ENCODE measurements at places on chromosomes 3 and 15.

- DNase-seq: no peak
These were observed 158.6 kb upstream of the NR2E3 start for GRCh38 chr15:71651750-71652186.

DNA sequence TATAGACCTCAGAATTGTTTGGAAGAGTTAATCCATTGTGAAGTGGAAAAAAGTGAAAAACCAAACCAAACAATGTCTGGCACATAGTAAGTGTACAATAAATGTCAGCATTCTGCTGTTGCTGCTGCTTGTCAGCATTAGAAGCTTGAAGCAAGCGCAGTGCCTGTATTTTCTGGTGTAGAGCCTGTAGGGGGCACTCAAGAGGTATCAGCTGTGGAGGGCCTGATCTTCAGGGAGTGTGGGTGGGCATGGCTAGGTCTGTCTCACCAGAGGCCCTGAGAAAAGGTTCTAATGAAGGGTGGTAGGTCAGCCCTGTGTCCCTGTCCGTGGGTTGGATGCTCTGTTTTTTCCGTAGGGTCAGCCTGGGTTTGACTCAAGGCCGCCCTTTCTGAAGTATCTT lies 3.6 kb downstream of the ADAMTSL3 start:
- no peak for DNase-seq

DNA sequence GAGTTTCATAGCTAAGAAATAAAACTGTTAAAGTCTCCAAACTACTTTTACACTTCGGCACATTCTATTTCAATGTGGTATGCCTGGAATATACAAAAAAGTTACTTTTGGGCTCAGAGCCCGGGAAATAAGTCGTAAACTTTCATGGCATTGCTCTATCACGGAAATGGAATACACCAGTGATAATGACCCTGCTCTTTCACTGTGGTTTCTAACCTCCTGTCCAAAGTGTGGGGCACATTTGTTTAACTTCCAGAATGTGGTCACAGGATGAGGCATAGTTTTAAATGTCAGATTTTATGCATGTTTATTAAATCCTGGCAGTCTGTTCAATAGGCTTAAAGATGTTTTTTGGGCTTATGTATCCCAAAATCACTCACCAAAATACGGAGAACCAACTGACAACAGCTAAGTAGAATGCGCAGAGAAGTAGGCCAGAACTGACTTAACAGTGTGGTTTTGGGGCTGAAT lies 5.1 kb downstream of the CXCR6 start:
- DNase-seq: no peak

DNA sequence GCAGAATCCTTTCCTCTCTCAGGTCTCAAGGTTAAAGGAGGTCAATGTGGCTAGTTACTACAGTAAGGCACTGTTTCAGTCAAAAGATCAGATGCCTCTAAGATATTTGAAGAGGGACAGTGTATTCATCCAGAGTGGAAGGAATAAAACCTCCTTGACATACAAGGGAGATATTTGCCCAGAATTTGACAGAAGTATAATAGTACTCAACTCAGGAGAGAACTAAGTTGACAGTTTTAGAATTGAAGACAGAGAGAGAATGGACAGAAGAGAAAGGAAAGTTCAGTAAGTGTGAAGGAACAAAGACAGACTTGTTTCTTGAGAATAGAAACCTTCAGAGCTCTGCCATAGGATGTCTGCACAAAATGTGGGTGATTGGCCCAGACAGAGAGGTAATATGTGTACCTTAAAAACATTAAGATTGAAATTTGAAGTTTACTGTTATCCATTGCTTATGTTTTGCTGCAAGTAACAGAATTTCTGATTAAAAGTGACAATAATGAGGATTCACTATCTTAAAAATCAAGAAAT lies 507.1 kb downstream of the IGSF11 start:
- DNase-seq: no peak

DNA sequence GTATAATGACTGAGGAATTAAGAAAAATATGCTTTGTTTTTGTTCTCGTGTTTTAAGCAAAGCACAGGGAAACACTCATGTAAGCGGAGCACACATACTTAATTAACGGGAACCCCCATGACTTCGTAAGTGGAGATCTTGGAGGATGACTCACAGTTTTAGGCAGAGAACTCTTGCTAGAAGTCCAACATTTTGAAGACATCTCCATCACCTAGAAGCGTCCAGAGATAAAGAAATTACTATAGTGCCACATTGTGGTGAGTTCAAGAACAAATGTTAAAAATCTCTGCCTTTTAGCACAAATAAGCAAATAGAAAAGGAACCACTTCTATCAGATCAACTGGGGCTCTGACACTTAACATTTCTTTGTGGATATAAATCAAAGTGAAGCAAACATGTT lies 194.1 kb upstream of the ARHGEF26 start:
- no peak for DNase-seq

DNA sequence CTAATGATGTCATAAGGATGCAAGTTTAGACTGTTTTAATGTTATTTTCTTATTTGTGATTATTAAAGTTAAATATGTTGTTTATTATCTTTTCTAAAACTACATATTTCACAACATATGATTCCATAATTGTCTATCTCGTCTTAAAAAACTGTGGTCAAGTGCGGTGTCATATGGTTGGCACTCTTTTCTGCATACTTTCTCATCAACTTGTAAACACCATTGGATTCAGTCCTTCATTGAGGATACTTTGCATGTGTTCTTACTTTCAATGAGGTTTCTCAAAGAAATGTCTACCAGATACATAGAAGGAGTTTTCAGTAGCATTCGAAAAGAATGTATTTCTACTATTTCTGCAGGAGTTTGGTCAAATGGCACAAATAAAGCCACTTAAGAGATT lies 22.0 kb upstream of the ALPK3 start:
- DNase-seq: no peak

- no peak for DNase-seq
These were observed 9.7 kb downstream of the GP9 start for GRCh38 chr3:129070086-129070885.

DNA sequence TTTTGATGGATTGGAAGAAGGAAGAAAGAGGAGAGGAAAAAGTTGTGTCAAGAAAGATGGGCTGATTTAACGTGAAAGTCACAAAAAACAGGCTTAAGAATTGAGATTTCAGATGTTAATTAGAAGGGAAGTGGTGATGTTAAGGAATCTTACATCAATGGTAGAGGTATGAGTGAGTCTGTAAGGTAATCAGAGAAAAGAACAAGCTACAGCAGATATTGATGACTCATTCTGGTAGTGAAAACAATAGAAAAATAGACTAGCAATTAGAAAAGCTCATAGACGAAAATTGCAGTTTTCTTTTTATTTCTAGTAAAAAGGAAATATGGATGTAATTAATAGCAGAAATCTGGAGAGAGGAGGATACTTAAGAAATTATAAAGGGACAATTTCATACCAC lies 559.6 kb downstream of the MCTP2 start:
- no peak for DNase-seq

DNA sequence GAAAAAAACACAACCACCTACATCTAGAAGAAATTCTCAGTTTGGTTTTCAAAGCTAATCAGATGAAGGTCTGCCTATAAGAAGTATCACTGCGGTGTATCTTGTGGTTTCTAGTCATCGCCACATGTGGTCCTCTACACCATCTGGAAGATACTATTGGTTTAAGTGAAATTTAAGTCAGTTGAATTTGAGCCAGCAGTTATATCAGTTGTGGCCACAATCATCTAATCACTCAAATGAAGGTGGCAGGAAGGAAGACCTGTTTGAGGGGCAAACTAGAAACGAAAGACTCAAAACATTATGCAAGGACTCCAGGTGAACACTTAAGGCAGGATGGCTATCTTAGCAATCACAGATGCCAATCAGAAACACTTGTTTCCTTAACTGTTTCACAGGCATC lies 48.7 kb downstream of the ETV5 start:
- DNase-seq: no peak

GRCh38 chr3:153284282-153284938 lies 122.4 kb downstream of the RAP2B start:
- DNase-seq: peak; percentile 41

DNA sequence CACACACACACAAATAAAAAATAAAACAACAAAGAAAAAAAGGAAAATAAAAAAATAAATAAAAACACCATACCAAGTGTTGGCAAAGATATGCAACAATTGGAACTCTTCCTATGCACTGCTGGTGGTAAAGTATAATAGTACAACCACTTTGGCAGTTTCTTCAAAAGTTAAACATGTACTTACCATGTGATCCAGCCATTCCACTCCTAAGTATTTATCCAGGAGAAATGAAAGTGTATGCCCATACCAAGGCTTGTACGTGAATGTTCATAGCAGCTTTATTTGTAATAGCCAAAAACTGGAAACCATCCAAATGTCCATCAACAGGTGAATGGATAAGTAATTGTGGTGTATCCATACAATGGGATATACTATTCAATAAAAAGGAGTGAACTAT lies 17.0 kb downstream of the WDR93 start:
- no peak for DNase-seq

DNA sequence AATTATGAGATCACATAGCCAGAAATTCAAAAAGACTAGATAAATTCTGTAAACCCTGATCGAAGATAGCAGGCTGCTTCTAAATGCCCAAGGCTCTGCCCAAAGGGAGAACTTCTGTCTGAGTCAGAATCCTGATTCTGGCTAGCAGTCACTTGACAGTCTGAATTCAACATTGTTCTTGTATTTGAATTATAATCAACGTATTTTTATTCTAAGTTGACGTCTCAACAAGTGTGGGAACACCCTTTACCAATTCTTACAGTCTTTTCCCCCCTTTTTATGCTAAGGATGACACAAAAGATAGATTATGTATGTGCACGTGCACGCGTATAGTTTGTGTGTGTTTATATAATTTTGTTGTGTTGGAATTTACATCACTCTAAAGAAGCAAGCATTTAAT lies 552.8 kb downstream of the NAALADL2 start:
- no peak for DNase-seq

GRCh38 chr3:17221529-17221928 lies 336.8 kb downstream of the PLCL2 start:
- DNase-seq: no peak

- no peak for DNase-seq
These were observed 73.1 kb upstream of the TERB2 start for GRCh38 chr15:44883199-44883877.

DNA sequence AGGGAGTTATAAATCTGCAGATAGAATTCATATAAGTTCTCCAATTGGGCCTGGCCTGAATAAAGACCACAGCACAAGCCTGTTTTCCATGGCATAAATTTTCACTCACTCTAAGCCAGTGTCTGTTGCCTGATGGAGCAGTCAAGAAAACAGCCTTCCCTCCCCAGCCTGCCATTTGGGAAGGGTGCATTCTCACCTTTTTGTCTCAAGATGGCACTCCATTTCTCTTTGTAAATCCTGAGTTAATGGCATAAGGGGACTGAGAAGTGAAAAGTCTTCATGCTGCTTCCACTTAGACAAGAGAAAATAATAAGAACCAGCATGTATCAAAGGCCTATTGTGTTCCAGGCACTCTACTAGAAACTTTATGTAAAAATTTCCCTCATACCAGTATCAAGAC lies 115.6 kb upstream of the MANF start:
- DNase-seq: no peak

- no peak for DNase-seq
These were observed 4.2 kb downstream of the IGDCC4 start for GRCh38 chr15:65418596-65418995.

DNA sequence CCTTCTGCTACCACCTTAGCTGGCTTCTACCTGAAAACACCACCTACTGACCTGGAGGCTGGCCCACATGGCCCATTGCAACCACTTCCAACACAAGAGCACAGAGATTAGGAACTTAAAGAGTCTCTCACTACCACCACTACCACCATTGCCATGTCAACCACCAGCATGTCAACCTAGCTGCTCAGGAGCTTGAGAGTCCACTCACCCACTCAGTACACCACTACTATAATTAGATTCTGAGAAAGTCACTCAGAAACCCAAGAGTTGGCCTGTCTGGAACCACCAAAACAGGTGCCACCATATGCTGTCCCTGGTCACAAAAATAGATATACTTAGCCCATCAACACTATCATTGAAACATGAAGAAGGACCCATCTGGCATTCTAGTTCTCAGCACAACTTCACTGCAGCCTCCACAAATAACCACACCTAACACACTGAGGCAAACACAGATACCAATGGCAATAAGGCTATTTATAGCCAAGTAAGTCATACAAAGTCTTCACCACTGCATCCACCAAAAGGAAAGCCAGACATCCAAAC lies 806.7 kb upstream of the EPHA6 start:
- DNase-seq: no peak

- no peak for DNase-seq
These were observed 236.1 kb downstream of the ADAMTSL3 start for GRCh38 chr15:83889995-83890394.

DNA sequence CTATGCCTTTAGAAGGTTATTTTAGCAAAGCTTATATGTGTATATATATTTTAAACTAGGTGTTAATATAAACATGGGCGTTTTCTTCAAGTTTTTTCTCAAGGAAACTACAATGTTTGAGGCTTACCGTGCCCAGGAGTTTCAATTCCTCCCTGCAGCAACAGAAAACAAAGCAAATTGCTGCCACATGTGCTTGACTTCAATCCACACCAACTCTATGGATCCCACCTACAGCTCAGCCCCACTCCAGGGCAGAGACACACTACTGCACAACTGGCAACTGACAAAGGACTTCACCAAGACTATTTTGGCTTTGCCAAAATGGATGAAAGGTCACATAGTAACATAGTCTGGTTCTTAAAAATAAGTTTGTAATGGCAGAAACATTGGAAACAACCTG lies 346.6 kb downstream of the ERC2 start:
- no peak for DNase-seq

GRCh38 chr3:74593152-74593551 lies 21.3 kb downstream of the CNTN3 start:
- DNase-seq: no peak

- no peak for DNase-seq
These were observed 11.2 kb upstream of the SEMA5B start for GRCh38 chr3:123038751-123039150.

GRCh38 chr3:151403246-151403645 lies 18.7 kb upstream of the P2RY12 start:
- no peak for DNase-seq

DNA sequence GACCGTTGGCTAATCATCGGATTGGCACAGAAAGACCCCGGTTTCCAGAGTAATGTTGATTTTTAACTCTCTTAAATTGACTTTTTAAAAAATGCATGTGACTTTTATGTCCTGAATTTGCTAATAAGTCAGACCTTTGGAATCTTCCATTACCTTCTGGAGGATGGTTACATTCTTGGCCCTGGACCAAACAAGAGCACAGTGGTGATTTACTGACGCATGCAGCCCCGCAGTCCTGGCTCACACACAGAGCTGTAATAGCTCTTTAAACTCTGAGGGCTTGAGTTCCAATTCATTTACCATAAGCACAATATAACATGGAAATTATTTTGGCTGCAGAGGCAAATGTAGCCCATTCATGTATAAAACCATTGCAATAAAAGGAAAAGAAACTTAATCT lies 25.1 kb downstream of the SOX14 start:
- no peak for DNase-seq

GRCh38 chr15:74783072-74783807 lies 1.4 kb downstream of the CSK start:
- DNase-seq: no peak

- no peak for DNase-seq
These were observed 17.8 kb upstream of the THUMPD3 start for GRCh38 chr3:9345041-9345440.

GRCh38 chr3:112117841-112118571 lies 15.0 kb downstream of the GCSAM start:
- DNase-seq: no peak

Data from naive thymus-derived CD4-positive, alpha-beta T cell (primary cell).